ENCODE measurements at places on chromosomes 7 and 10.

- no peak for DNase-seq
These were observed 483.6 kb downstream of the NRG3 start for GRCh38 chr10:82358486-82359099.

- DNase-seq: no peak
These were observed 175.8 kb upstream of the TMEM229A start for GRCh38 chr7:124208642-124209041.

DNA sequence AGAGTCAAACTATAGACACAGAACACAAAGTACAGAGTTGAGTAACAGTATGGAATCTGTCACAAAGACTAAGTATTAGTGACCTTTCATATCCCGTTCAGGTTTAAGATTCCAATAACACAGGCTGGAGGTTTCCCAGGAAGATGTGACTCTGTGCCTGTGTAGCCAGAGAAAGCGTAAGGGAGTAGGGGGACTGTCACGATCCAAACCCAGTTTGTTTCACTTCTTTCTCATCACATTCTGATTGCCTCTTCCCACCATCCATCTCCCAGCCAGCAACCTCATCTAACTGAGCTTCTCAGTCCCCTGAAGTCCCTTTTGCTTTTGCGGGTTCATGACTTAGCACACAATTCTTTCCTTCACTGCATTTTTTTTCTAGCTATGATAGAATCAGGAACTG is 76.4 kb upstream of the NPVF start:
- DNase-seq: no peak

GRCh38 chr10:25505466-25505865 is 330.7 kb downstream of the GPR158 start:
- DNase-seq: no peak

DNA sequence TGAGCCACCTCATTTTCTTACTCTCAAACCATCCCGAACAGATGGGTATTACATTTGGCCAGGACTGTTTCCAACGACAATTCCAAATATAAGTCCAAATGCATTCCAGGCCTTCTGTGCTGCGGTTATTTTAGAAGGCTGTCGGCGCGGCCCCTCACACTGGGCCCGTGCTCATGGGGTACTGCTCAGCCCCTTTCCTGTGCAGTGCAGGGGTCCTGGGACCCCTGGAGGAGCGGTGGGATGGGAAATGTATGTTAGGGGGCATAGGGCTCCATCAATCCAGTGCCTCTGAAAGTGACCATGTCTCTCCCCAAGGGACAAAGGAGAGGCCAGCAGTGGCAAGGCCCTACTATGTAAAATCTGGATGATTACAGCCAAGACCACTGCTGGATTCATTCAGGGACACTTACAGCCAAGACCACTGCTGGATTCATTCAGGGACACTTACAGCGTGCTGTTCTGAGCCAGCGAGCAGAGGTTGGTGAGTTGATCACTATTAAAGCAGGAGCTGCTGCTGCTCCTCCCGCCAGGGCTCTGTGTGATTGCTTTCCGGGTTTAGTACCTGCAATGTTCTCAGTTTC is 66.3 kb downstream of the CHST15 start:
- no peak for DNase-seq

- DNase-seq: no peak
These were observed 1.1 kb downstream of the ZNF777 start for GRCh38 chr7:149459540-149460452.

DNA sequence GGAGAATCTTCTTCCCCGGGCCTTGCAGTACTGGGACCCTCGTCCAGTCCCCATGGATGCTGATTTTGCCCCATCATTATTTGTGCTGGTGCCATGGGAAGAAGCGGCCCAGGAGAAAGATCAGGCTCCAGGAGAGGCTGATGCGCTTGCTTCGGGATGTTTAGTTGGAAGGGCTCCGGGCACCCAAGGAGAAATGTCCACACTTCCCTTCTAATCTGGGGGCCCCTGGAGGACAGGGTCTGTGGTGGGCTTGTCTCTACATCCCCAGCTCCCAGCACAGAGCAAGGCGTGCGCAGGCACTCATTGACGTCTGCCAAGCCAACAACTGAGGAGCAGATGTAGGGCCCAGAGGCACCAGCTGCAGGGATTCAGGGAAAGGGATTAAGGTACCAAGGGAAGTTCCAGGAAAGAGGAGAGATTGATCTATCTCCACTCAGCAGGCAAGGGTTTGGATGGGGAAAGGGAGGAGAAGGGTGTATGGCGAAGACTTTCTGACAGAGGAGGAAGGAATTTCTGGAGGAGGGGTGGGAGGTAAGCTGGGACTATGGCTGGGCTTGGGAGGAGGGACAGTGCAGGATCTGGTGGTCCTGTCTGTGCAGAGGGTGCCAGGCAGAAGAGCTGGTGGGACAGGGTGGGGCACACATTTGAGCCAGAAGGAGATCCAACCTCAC is 38.7 kb upstream of the LEP start:
- no peak for DNase-seq

DNA sequence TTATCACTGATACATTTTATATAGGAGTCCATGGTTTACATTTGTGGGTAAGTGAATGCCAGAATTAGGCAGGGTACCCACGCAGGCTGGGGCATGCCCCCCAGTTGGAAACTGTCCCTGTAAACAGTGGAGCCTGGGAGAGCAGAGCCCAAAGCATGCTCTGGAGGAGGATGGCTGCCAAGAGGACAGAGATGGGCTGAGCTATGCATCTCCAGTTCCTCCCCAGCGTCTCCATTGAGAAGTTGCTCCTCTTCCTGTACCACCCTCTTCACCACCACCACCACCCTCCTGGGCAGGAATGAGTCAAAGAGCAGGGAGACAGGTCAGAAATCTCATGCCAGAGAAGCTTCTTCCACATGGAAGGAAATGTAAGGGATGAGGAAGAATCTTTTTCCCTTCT is 67.7 kb upstream of the KMT2E start:
- DNase-seq: no peak

GRCh38 chr7:28207486-28208158 is 27.0 kb upstream of the JAZF1 start:
- no peak for DNase-seq

GRCh38 chr7:142733271-142733670 is 16.0 kb upstream of the PRSS1 start:
- DNase-seq: no peak

DNA sequence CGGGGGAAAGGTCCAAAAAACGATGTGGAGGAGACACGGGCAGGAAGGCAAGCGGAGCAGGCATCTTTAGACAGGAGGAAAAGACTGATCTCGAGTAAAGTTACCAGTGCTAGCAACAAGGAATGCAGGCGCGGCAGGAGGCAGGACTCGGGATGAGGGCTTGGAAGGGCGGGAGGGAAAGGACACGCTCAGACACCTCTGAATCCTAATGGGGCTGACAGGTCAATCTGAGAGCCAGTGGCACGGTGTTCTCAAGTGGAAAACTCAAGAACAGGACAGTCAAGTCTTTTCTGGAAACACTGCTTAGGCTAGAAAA is 155.3 kb upstream of the COBL start:
- no peak for DNase-seq

GRCh38 chr10:58631715-58632114 is 119.0 kb downstream of the BICC1 start:
- DNase-seq: no peak

- no peak for DNase-seq
These were observed 37.0 kb downstream of the TBC1D12 start for GRCh38 chr10:94439275-94439861.

DNA sequence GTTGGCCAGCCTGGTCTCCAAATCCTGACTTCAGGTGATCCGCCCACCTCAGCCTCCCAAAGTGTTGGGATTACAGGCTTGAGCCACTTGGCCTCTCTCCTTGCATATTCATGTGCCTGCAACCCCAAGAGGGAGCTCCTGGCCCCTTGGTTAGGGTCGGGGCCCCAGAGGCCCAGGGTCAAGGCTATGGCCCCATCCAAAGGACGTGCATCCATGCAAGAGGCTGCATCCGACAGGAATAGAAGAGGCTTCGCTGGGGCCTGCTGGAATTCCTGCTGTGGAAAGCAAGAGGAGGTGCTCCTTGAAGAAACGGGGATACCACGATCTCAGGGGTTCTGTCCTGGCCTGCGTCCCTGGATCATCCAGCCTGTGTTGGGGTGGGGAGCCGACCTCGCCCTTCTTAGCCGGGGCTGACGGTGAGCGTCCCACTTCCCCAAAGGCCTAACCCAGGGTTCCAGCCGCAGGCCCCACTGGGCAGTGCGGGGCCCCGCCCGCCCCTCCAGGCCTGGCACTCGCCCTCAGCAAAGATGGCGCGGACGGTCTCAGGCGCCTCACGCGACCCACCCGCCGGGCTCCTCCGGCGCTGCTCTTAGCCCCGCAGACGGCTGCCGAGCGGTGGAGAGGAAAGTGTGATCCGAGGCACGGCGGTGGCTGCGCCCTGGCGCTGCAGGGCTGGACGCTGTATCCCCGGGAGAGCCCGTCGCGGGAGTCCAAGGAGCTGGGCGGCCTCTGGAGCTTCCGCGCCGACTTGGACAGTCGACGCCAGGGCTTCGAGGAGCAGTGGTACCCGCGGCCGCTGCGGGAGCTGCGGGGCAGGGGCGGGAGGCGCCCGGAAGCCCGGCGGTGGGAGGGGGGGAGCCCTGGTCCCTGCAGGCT is 54.7 kb downstream of the ZNF727 start:
- DNase-seq: no peak

GRCh38 chr10:132571650-132572544 is 34.3 kb downstream of the INPP5A start:
- DNase-seq: peak; percentile 88

- no peak for DNase-seq
These were observed 110.9 kb upstream of the LANCL2 start for GRCh38 chr7:55254242-55254595.

DNA sequence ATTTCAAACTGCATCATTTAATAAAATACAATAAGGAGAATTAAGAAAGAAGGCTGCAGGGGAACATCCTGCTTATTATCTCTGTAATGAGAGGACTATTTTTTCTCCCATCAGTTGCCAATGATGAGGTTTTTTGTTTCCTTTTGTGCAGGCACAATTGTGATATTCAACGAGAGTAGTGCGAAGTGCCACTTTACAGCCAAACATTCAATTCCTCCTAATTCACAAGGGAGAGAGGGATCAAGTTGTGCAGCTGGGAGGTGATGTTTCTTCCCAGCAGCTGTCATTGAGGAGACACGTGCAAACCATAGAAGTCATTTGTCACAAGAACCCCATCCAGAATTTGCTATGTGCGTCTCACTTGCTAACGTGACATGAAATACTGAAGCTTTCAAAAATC is 81.6 kb upstream of the ICA1 start:
- no peak for DNase-seq

GRCh38 chr7:115632636-115633035 is 397.9 kb downstream of the TFEC start:
- no peak for DNase-seq

- DNase-seq: no peak
These were observed 74.8 kb downstream of the DNAJB6 start for GRCh38 chr7:157411580-157411979.

DNA sequence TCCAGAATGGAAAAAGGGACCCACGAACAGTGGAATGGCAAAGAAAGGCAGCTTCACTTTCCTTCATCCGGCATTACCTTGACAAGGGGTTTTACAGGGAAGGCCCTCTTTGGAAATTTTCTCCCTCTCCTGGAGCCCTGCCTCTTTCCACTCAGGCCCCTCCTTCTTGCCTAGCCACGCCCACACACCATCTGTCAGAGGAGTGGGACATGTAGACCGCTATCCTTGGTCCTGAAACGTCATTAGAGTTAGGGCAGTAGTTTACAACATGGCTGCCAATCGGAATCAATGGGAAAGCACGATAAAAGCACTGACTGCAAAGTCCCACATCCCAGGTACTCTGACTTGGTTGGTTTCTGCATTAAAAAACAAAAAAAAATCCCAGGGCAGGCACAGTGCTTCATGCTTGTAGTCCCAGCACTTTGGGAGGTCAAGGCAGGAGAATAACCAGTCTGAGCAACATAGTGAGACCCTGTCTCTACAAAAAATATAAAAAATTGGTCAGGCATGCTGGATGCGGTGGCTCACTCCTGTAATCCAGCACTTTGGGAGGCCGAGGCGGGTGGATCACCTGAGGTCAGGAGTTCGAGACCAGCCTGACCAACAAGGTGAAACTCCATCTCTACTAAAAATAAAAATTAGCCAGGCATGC is 96.4 kb downstream of the MARCHF5 start:
- no peak for DNase-seq

DNA sequence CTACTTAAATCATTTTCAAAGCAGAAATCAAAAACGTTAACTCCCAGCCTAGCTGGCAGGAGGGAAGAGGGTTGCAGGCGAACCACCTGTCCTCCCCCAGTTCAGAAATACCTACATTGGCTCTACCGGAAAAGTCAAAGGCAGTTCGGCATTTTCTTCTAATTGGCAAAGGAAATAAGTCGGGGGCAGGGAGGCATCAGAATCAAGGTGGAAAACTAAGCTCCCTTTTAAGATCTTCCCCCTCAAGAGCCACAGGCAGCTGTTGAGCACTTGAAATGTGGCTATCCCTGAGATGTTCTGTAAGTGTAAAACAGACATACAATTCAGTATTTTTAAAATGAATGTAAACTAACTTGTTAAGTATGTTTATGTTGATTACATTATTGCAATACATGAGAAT is 957 bp upstream of the ELMO1 start:
- DNase-seq: no peak

GRCh38 chr7:101547916-101548661 is 81.0 kb downstream of the MYL10 start:
- DNase-seq: no peak

DNA sequence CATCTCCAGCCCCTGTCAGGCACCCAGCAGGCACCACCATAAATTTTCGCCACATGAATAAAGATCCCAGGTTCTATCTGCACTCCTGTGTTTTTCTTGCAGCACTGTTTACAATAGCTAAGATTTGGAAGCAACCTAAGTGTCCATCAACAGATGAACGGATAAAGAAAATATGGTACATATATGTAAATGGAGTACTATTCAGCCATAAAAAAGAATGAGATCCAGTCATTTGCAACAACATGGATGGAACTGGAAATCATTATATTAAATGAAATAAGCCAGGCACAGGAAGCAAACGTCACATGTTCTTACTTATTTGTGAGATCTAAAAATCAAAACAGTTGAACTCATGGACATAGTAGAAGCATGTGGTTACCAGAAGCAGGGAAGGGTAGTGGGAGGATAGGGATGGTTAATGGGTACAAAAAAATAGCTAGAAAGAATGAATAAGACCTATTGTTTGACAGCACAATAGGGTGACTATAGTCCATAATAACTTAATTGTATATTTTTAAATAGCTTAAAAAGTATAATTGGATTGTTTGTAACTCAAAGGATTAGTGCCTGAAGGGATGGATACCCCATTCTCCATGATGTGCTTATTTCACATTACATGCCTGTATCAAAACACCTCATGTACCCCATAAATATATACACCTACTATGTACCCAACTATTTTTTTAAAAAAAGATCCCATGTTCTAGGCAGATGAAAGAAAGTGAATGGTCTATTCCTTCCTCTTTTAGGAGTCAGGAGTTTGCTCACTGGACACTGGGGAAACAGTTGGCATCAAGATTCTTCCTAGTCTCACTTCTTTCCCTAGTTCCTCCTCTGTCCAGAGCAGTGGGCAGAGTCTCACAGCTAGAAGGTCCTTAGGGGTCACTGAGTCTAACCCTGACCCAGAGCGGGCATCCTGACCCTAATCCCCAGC is 1.0 kb upstream of the NPFFR1 start:
- DNase-seq: no peak

Data from bone marrow (tissue), 2 donors.